MM.1S (cell line): ENCODE measurements at places on chromosomes 4 and X.

GRCh38 chr4:171561419-171561818, 251.8 kb upstream of the GALNTL6 start:
- DNase-seq, result no peak

DNA sequence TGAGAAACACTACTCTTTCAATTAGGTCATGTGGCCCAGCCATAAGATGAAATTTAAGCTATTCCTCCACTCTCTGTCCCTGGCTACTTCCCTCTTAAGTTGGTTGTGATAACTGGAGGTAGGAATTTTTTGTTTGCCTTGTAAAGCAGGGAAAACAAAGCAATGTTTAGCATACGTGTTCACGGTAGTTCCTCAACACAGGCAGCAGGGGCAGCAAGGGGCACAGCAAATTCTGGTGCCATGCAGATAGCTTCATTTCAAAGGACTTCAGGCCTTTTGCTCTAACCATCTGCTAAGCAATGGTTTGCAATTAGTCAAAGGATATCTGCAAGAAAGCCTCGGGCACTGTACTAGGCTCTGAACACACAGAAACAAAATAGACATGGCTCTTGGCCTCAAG, 330.2 kb downstream of the ZIC3 start:
- DNase-seq, result no peak

DNA sequence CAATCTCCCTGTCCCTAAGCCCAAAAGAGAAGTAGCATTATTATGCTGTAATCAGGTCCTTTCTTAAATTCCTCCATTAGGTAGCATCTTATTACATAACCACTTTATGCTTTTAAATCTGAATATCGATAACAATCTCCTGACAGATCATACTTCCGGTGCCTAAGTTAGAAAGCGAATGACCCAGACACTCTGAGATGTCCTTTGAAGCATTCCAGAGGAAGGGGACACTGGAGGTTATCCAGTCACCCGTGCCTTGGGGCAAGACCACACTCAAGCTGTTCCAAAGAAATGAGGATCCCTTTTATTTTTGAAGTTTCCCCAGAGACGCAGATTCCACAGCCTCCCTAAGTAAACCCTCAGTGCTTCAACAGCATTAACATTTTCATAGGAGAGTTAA, 125.7 kb downstream of the PALLD start:
- DNase-seq, result no peak

DNA sequence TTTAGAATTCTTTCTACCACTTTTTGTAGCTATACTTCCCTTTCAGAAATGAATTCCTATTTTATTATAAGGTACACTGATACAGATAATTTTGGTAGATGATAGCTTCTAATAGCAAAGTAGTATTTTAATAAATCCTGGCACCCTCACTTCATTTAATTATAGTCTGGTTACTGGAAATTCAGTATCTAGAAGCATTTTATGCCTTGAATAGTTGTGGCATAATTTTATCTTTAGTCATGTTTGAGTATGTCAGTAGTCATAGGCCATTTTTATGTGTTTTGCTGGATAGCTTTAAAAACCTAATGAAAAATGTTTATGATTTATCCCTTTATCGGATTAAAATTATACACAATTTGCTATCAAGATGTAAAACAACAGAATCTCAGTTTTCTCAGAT, 92.3 kb downstream of the DIAPH2 start:
- no peak for DNase-seq

DNA sequence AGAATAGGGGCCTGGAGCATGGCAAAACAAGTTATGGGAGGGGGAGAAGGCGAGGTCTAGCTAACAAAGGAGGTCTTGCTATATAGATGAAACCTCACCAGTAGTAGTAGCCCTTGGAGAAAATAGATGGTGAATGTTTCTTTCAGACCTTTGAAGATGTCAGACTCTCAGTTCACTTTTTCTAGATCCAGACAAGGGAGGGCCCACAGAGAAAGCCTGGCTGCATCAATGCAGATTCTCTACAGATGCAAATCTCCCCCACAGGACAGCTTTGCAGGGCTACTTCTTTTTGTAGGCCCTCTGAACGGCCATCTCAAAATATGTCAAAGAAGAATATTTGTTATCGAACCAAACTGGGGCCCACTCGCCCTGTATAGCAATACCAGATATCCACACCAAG, 159.7 kb downstream of the ANK2 start:
- no peak for DNase-seq

DNA sequence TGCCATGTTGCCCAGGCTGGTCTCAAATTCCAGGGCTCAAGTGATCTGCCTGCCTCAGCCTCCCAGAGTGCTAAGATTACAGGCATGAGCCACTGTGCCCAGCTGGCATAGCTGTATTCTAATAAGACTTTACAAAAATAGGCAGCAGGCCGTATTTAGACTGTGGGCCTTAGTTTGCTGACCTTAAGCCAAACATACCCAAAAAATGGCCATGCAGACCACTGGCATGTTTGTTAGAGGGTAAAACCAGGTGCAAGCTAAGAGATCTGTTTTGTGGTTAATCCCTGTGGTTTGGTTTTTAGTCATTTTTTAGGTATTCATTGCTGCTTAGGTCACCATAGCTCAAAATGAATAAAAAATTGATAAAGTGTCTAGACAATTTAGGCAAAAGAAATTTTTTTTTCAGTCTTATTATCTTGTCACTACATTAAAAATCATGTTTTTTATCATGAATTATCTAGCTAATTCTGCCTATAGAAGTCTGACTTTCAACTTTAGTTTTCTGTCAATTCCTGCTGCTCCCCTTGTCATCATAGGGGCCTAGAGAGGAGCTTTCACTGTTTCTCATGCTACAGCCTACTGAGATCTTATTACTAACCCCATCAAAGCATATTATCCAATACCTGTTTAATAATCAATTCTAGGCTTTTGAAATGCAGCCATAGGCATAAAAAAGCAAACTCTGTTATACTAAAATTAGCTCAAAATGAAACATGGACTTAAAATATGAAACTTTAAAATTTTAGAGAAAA, 7.5 kb upstream of the SPINK2 start:
- peak; percentile 91 for DNase-seq

DNA sequence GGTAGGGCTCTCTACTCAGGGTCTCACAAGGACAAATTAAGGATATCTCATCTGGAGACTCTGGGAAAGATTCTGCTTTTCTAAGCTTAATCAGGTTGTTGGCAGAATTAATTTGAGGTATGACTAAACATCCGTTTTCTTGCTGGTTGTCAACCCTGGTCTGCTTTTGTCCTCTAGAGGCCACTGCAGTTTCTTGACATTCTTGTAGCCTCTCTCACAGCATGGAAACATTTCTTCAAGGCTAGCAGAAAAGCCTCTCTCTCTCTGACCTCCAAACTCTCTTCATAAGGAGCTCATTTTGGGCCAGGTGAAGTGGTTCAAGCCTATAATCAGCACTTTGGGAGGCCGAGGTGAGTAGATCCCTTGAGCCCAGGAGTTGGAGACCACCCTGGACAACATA, 749.5 kb upstream of the PCDH7 start:
- DNase-seq, result no peak

DNA sequence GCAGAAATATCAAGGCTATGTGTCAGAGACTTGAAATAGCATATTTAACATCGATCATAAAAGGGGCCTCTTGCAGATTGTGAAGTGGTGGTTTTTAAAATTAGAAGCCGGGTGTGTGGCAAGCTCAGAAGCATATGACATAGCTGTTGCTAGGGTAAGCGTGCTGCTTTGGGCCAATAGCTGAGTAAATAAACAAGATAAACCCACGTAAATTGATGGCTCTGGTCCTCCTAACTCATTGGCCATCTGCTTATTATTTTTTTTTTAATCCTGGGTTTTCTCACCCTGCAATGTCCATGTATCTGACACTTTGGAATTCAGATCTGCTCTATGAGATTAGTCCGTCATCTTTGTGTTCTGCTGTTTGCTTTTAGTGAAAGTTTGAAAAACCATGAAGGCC, 32.6 kb upstream of the STOX2 start:
- DNase-seq, result no peak

DNA sequence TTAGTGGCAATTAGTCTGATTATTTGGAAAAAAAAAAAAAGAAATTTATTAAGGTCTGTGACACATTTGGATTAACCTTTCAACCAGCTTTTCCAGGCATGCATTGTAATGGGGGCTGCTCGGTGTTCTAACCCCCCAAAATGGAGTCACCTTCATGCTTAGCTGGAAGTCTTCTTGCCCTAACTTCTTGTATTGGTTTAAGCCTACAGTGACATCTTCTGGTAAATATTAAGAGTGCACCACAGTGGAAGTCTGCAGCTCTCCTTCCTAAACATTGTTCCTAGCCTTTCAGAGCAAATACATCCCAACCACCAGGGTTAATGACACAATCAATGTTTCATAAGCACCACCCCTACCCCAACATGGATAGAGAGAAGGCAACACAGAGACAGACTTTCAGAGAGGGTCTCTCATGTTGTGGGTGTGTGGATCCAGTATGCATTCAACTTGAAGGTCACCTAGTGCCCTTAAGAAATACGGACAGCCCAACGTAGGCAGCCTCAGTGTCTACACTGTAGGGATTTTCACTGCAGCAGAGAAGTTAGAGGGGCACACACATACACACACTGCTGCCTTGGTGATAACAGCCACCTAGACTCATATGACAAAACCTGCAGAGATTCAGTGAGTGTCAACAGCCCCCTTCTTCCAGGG, 142.9 kb upstream of the MBNL3 start:
- peak; percentile 34 for DNase-seq

GRCh38 chr4:35238793-35239192, 1005.5 kb downstream of the ARAP2 start:
- no peak for DNase-seq

- DNase-seq, result no peak
Observed at GRCh38 chr4:112403101-112403945, 106.2 kb downstream of the ALPK1 start.

DNA sequence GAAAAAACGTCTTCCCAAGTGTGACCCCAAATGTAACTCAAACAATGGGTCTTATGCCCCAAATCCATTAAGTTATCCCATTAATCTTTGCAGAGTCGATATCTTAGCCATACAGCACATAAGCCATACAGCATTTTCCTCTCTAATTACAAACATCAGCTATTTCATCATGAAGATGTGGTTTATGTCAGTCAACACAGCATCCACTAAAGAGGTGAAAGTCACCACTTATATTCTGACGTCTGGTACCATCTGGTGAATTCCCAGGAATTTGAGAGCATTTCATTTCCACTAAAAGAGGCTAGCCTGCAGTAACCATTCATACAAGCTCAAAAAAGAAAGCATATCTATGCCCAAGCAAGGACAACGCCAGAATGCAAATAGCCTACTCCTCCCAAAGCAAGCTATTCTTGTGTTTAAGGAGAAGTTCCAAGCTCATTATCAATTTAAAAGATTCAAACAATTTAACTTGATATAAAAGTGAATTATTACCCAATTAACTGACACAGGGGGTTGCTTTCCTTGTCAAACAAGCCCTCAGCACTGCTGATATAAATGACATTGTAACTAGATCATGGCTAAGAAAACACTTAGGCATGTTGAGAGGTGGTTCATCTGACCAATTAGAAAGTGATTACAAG, 203.3 kb downstream of the ANTXR2 start:
- no peak for DNase-seq
